Activated CD4-positive, CD25-positive, alpha-beta regulatory T cell treated with anti-CD3 and anti-CD28 coated beads, Interleukin-2, amount 50 U/mL, for 72 hours (primary cell): ENCODE measurements at places on chromosomes 2 and 18.

- no peak for DNase-seq
Measured at GRCh38 chr2:43832457-43832856, 6.2 kb downstream of the ABCG5 start.

DNA sequence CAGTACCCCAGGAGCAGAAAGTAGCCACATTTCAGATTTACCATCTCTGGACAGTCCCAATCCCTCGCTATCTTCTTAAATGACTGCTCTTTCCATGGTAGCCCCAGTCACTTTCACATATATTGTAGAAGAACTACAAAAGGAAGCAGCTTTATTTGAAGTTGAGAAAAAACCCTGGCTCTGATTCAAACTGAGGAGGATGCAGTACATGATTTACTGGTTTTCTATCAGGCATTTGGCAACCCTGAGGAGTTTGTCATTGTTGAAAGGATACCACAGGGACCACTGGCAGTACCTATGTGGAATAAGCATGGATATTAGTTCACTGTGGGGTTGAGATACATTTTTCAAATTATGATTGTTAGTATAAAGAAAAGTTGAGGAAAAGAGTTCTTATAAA is 640.9 kb upstream of the SETBP1 start:
- no peak for DNase-seq

- DNase-seq = no peak
Measured at GRCh38 chr2:99928470-99929053, 213.8 kb downstream of the AFF3 start.

GRCh38 chr18:12034241-12035100 is 53.2 kb downstream of the IMPA2 start:
- no peak for DNase-seq

- DNase-seq = no peak
Measured at GRCh38 chr2:134611316-134611715, 107.5 kb downstream of the TMEM163 start.

GRCh38 chr2:127984551-127984950 is 43.3 kb downstream of the SAP130 start:
- DNase-seq = no peak

DNA sequence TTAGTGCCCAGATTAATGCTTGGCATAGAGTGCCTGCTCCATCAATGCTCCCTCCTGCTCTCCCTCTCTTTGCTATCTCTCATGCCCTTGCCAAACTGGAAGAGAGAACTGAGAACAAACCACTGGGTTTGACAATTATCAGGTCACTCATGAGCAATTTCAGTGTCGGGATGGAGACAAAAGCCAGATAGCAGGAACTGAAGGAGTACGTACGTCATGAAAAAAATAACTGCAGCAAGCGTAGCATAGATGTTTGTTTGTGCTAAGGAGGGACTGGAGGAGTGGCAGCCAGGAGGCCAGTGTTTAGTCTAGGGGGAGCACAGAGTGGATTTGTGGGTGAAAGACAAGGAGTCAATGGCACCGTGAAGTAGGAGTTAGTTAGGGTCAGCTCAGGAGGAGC is 113.3 kb downstream of the POLE4 start:
- DNase-seq = no peak

GRCh38 chr2:55885127-55885943 is 38.2 kb downstream of the EFEMP1 start:
- DNase-seq = no peak

DNA sequence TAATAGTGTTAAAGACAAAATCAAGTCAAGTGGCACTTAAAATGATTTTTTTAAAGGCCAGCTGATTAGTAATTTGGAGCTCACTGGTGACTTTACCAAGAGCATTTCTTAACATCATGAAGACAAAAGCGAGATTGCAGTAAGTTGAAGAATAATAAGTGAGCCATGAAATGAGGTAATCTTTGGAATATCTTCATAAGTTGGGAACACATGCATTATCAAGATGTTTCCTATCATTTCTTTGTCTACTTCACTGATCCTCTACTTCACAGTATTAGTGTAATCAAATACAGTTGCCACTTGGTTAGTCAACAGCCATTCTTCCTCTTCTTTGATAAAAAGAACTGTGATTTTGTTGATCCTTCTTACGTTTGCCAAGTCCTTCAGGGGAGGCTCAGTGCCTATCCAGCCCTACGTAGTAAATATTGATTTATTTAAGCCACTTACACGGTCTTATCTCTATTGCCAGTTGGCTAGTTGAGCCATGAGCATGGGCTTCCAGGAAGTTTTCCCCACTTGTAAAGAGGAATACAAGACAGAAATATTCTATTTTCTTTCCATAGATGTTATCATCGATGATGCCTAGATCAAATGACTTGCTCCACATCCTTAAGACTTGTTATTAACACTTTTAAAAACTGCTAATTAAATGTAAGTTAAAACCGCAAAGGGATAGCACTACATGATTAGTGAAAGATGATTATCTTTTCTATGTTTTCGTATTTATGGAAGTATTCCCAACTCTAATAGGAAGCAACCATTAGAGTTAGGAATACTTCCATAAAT is 46.1 kb downstream of the YES1 start:
- no peak for DNase-seq

DNA sequence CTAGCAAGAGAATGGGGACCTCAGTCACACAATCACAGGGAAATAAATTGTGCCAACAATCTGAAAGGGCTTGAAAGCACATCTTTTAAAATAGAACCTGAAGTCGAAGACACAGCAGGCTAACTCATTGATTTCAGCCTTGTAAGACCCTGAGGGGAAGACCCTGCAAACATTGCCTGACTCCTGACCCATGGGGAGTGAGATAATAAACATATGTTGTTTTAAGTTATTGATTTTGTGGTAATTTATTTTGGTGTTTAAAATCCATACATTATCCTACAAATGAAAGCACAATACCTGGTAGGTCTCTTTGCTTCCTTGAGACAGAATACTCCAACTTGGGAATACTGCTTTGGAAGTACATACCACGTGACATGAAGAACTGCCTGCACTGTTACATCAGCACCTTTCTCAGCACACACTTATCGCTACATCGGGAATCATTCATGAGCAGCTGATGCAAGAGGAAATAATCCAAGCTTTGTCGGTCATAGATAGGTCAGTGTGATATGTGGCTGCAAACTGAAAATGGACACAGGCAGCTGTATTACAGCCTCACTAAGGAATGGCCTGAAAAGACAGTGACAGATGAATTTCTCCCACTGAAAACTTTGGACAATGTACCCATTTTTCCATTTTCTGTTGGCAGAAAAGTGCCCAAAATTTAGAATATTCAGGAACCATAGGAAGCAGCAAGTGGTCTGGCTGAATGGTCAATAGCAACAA is 494.5 kb upstream of the MAP2 start:
- no peak for DNase-seq

- DNase-seq = peak; percentile 43
Measured at GRCh38 chr2:96265349-96265839, 403 bp downstream of the TMEM127 start.

DNA sequence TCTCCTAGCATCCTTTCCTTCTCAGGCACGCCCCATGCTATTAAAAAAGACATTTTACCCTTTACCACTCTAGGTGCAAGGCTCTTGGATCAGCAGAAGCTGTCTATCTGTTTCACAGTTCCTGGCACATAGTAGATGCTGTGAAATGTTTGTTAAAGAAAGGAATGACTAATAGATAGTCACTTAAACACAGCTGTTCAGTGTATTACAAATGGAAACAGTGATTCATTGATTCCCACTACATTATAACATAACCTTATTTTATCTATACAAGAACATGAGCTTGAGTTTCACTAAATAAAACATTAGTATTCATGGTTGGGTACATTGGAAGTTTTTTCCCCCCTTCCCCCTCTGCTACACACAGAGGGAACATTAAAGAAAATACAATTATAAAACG is 142.1 kb downstream of the ASXL3 start:
- no peak for DNase-seq

- DNase-seq = no peak
Measured at GRCh38 chr2:22153931-22154613, 1030.3 kb downstream of the TDRD15 start.
